ENCODE measurements at places on chromosomes 12 and 14.

- DNase-seq: no peak
Observed at GRCh38 chr12:34397591-34398365, 375.5 kb downstream of the ALG10 start.

- no peak for DNase-seq
Observed at GRCh38 chr12:15861404-15861803, 20.8 kb upstream of the STRAP start.

- DNase-seq: no peak
Observed at GRCh38 chr14:99349721-99350495, 77.9 kb upstream of the BCL11B start.

GRCh38 chr12:3661028-3661427 lies 91.9 kb downstream of the CRACR2A start:
- DNase-seq: no peak

DNA sequence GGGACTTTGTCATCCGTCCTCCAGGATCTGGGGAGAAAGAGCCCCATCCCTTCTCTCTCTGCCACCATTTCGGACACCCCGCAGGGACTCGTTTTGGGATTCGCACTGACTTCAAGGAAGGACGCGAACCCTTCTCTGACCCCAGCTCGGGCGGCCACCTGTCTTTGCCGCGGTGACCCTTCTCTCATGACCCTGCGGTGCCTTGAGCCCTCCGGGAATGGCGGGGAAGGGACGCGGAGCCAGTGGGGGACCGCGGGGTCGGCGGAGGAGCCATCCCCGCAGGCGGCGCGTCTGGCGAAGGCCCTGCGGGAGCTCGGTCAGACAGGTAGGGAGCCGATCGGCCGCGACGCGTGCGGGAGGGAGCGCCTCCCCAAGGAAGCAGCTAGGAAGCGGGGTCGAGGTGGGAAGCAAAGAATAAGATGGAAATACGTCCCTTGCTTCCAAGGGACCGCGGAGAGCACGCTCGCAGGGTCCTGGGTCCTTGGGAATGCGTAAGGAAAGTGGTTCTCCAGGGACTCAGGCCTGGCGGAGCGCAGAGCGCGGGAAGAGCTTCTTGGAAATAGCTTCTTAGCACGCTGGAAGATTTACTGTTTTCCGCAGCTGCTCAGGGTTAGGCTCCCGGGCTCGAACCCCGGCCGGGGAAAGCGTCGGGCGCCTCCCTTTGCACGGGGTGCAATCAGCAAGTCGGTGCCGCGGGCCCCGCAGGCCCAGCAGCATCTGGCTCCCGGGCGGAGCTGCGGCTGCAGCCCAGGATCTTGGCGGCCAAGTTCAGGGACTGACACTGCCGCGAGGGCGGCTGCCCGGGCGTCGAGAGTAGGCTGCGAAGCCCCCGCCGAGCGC lies 457 bp downstream of the SOCS2 start:
- DNase-seq: no peak

DNA sequence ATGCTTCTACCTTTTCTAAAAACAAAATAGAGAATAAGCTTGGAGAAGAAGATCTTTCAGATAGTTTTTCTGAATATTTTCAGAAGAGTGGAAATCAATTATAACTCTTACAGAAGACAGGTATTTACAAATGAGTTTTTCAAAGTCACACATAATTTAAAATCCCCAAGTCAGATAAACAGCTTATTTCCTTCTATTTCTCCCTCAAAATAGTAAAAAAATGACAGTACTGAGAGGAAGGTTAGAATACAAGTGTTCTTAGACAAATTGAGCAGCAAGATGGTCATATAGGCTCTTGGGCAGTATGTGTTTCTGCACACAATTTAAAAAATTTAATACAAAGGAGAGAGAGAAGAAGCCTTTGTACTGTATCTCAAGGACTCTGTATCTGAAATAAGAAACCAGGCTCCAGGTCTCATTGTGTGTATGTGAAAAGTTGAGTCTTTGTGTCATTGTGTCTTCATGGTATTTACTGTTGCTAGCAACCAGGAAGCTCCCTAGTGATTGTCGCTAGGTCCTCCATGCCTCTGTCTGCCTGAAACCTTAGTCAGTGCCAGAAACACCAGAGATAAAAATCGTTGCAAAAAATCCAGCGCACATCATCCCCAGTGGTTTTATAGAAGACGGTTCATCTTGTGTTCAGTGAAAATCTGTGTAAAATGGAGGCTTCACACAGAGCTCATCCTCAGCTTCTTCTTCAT lies 12.9 kb upstream of the TUBA1A start:
- DNase-seq: no peak

DNA sequence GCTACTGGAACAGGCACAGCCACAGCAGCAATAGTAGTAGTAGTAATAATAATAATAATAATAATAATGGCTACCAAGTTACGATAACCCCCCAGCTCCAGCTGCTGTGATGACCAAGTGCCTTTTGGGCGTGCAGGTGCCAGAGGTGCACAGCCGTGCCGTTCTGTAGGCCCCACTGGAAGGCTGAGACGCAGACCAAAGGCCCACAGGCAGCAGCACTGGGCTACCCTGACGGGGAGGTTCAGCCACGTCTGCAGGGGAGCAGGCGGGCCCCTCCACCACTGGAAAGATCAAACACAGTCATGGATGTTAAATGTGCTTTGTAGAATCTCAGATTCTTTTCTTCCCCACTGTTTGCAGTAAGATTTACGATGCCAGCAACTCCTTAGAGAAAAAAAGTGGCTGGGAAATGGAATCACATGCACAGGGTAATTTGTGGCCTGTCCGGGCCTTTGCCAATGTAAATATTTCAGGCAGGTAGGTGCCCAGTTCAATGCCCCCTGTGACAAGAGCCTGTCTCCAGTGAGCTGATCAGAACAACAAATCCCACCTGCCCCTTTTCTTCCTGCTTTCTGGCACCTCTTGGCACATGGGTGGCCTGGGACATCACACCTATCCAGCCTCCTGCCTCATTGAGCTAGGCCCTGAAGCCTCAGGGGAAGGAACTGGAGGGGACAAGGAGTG lies 32.6 kb downstream of the CCDC85C start:
- no peak for DNase-seq

GRCh38 chr14:94021001-94021400 lies 5.1 kb upstream of the OTUB2 start:
- no peak for DNase-seq

- DNase-seq: no peak
Observed at GRCh38 chr12:104263026-104263425, 40.5 kb upstream of the EID3 start.

GRCh38 chr12:113905829-113906228 lies 60.3 kb downstream of the RBM19 start:
- no peak for DNase-seq

- DNase-seq: no peak
Observed at GRCh38 chr14:68951035-68951797, 27.9 kb downstream of the ACTN1 start.

- no peak for DNase-seq
Observed at GRCh38 chr14:55349565-55349964, 62.1 kb downstream of the ATG14 start.

DNA sequence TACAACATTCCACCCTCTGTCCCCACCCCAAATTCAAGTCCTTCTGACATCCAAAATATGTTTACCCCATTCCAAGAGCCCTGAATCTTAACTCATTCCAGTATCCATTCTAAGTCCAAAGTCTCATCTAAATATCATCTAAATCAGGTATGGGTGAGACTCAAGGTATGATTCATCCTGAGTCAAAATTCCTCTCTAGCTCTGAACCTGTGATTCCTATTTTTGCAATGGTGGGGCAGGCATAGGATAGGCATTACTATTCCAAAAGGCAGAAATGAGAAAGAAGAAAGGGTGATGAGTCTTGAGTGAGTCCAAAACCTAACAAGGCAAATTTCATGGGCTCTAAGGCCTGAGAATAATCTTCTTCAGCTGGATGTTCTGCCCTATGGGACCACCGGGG lies 140.3 kb upstream of the FAR2 start:
- DNase-seq: no peak

DNA sequence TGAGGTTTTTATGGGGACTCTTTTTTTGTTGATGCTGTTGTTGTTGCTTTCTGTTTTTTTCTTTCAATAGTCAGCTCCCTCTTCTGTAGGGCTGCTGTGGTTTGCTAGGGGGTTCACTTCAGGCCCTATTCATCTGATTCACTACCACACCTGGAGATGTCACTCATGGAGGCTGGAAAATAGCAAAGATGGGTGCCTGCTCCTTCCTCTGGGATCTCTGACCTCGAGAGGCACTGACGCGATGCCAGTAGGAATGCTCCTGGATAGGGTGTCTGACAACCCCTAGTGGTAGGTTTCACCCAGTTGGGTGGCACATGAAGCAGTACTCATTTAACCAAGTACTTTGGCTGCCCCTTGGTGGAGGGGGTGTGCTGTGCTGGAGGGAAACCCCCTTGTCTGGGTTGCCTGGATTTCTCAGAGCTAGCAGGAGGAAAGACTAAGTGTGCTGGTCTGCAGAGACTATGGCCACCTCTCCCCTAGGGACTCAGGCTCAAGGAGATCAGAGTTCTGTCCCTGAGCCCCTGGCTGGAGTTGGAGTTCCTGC lies 745.5 kb downstream of the TMTC2 start:
- DNase-seq: no peak

- DNase-seq: no peak
Observed at GRCh38 chr12:13702381-13702780, 279.0 kb downstream of the GRIN2B start.
